Stimulated activated CD4-positive, alpha-beta T cell treated with anti-CD3 and anti-CD28 coated beads, Interleukin-1b, Interleukin-23, amount 100 ng/mL, for 1 hour (primary cell): ENCODE measurements at places on chromosomes 5 and 9.

DNA sequence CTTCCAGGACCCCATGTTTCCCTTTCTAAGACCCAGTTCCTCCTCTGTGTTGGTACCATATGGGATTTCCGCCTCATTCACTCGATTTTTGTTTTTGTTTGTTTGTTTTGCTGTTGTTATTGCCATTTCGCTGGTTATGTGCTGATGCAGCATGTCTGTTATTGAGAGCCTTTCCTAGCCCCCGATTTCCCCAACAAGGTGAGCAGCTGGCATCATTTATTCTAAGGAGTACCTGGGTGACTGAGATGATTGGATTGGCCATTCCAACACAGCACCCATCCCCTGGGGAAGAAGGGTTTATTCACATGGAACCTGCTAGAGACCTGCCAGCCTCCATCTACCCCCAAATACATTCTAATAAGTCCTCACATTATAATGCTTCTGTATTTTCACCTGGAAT is 2.7 kb downstream of the GLRA1 start:
- DNase-seq: no peak

GRCh38 chr5:108623826-108624225 is 123.9 kb upstream of the FER start:
- DNase-seq: no peak

DNA sequence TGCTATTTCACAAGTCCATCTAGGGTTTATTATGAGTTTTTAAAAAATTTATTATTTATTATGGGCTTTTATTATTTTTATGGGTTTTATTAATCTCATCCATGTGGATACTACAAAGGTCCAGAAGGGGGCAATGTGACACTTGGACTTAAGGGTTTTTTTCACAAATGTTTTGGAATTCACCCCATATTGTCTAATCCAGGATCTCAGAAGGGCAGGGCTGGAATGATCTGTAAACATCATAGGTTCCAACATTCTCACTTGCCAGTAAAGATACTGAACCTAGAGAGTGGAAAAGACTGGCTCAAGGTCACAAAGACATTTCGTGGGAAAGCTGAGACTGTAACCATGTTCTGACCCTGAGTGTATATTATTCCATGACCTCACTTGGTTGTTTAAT is 35.6 kb downstream of the NIM1K start:
- no peak for DNase-seq

DNA sequence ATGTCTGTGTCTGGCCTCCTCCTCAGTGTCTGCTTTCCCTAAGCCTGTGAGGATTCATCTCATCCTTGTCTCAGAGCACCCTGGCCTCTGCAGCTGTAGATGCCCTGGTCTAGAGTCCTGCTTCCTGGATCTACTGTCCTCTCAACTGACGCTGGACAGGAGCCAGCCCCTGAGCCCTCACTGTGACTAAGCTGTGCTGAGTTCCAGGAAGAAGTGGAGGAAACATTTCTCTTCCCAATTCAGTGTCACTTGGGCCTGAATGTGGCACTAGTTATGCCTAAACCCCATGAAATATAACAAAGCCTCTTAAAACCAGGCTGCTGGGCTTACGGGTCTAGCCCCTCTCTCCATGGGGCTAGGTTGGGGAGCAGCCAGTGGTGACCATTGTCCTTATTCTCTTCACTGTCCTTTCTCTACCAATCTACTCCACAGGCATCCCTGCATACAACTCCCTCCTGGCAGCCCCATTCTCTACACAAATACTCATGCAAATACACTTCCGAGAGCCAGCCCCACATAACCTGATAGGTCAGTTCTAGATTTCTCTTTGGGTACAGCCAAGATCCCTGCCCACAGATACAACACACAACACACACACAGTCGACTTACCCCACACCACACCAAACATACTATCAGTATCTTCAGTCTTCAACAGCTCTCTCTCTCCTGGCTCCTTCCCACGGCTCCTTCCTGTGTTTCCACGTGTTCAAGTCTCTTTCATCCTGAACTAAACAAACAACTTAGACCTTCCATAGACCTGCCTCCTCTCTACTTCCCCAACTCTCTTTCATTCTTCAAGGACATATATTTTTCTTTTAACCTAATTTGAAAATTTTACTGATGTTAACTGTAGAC is 220.8 kb downstream of the SNX18 start:
- DNase-seq: no peak

DNA sequence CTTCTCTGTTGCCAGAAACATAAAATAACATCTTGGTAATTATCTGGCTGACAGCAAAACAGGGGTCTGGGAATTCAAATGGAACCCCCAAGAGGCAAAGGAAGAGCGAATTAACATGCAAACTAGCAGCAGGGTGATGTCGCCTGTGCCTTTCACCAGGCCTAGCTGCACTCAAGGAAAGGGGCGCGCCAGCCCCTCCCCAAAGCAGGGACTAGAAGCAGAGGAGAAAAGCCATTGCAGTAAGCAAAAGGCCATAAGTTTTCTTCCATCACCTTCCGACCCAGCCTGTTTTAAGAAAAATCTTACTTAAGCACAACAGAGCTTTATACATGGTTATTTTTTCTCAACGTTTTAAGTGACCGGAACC is 539 bp downstream of the POC5 start:
- DNase-seq: no peak

- no peak for DNase-seq
Measured at GRCh38 chr9:95217936-95218335, 99.6 kb downstream of the FANCC start.

- no peak for DNase-seq
Measured at GRCh38 chr9:8621416-8621815, 821.8 kb upstream of the DMAC1 start.

GRCh38 chr5:74141053-74141452 is 499.5 kb downstream of the ENC1 start:
- DNase-seq: no peak

- no peak for DNase-seq
Measured at GRCh38 chr5:72006361-72006760, 100.9 kb upstream of the MAP1B start.

DNA sequence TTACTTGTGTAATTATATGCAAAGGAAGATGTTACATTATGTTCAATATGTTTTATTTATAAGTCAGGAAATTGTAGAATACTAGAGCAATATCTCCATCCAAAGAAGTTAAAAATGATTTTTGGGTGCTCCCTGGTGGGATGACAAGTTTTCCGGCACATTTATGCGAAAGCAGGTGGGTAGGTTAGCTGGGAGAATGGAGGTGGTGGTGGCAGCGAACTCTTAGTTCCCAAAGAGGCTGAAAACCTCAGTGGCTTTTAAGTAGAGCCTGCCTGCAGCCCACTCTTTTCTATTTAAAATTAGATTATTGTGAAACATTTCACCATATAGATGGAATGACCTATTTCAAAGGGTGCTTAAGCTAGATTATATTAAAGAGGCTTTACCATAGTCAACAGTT is 51.8 kb downstream of the ANKRD33B start:
- DNase-seq: no peak

DNA sequence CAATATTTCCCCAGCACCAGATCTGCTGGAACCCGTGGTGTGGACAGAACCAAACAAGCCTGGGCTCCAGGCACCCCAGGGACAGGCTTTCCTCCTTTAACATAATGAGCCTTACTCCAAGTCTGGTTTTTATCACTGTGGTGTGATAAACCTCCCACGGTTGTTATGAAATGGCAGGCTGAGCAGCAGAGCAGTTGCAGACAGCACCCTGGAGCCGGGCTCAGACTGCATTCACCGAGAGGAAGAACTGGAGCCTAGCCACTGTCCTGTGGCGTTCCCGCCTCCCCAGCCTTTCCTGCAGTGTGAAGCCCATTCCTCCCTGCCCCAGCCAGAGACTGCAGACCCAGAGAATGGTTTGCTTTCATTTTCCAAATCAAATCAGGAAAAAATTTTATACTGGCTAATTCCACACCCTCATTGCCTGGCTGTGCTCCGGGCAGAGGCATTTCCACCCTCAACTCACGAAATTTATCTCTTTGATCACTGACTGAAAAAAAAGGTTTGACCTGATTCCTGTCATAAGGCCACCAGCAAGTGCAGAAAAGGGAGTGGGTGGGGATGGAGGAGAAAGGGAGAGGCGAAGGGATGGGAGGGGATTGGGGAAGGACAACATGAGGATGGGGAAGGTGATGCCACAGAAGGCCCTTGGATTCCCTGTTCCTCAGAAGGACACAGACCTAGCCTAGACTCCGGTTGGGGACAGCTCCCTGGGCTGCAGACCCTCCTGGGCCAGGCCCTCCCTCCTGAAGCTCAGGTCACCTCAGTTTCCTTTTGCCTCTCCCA is 18.9 kb downstream of the IPPK start:
- DNase-seq: no peak

- DNase-seq: no peak
Measured at GRCh38 chr9:84212246-84212645, 128.3 kb downstream of the SLC28A3 start.

DNA sequence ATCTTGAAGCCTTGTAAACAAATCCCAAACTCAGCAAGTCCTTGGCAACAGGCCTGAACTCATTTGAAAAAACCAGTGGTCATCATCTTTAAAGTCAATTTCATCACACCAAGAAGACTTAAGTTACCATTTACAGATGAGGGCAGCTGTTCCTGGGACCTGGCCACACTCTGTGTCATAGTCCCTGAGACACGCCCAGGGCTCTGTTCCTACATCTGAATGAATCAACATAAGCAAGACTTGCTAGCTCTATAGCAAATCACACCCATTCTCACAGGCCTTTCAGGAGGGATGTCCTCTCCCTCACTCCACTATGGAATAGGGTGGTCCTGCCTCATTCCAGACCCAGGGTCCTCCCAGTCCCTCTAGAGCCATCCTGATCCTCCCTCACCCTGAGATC is 142.8 kb downstream of the NSG2 start:
- DNase-seq: no peak

GRCh38 chr9:86751207-86751606 is 196.1 kb downstream of the GAS1 start:
- no peak for DNase-seq

DNA sequence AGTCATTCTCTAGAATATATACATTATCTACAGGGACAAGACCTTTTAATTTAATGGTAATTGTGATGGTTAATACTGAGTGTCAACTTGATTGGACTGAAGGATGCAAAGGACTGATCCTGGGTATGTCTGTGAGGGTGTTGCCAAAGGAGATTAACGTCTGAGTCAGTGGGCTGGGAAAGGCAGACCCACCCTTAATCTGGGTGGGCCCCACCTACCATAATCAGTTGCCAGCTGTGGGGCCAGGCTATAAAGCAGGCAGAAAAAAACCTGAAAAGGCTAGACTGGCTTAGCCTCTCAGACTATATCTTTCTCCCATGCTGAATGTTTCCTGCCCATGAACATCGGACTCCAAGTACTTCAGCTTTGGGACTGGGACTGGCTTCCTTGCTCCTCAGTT is 112.2 kb upstream of the SMC2 start:
- no peak for DNase-seq

- DNase-seq: no peak
Measured at GRCh38 chr5:81808106-81808505, 57.2 kb upstream of the SSBP2 start.

GRCh38 chr5:171407234-171407633 is 12.2 kb upstream of the FGF18 start:
- DNase-seq: no peak

DNA sequence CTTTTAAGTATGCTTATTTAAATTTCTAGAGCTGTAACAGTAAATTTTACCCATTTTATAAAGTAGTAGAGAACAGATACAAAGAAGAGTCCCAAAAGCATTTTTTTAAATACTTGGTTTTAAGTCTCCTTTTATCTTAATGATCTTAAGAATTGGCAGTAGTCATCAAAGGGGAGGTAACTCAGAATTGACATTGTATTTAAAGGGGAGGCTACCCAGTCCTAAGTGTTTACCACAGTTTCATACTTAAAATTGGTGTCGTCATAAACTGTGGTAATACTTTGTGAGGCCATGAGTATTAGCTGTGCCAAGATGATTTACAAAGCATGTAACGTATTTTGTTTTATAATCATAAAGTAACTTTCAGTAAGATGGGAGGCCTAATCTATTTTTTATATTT is 14.8 kb downstream of the SLC25A46 start:
- DNase-seq: no peak
